ENCODE measurements at places on chromosomes 7 and 10.

GRCh38 chr7:90169891-90170290 is 15.6 kb downstream of the STEAP1 start:
- no peak for DNase-seq

- no peak for DNase-seq
These were observed 45.3 kb upstream of the OSBPL3 start for GRCh38 chr7:25025218-25025671.

DNA sequence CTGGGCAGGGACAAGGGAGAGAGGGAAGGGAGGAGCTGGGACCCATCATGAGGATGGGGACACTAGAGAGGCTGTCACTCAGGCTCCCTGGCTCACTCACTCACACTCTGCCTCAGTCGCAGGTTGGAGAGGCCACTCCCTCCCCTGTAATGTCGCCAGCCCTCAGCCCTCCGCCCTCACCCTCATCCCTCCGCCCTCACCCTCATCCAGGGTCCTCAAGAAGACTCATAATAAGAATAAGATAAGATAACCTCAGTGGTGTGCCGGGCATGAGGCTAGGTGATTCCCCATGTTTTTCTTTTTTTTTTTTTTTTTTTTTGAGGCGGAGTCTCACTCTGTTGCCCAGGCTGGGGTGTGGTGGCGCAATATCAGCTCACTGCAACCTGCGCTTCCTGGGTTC is 92.2 kb downstream of the GTF2IRD1 start:
- DNase-seq, result no peak

DNA sequence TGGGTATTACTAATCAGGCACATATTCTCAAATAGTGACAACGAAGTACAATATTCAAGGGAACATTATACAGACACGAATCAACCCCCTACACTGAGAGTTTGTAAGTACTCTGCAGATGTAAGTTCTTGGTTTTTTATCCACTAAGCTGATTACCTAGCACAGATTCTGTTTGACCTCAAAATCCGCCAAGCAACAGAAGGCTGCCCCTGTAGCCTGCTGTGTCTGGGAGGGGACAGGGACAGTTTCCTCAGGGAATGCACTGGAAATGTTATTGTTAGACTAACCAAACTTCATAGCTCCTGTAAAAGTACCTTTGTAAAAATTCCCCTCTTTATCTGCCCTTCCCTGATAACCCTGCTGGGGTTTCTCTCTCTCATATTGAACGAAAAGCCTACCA is 45.2 kb upstream of the ZRANB1 start:
- no peak for DNase-seq

DNA sequence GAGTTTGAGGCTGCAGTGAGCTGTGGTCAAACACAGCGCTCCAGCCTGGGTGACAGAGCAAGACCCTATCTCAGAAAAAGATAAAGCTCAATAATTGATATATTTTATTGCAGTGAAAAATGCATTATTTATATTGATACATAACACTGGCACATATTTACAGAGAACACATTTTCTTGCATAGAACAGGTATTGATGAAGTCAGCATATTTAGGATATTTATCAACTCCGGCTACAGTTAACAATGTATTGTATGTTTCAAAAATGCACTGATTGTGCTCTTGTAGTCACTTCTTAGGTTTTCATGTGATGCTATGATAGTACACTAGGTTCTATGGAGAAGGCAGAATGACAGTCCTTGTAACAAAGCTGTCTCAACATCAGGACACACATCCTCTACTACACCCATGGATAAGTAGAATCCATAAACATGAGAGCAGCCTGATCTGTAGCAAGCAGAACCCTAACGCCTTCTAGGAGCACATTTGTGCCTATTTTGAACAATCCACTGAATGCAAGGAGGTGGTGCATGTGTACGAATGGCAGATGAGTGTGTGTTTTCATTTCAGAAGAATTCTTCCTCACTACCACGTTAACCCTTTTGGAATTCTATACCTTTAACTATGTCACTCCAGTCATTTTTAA is 586.1 kb upstream of the CELF2 start:
- no peak for DNase-seq

GRCh38 chr7:150974468-150975391 is 3.4 kb downstream of the KCNH2 start:
- DNase-seq, result no peak

GRCh38 chr10:126256864-126257263 is 131.4 kb downstream of the ADAM12 start:
- DNase-seq, result no peak

- DNase-seq, result no peak
These were observed 23.8 kb upstream of the IFIT2 start for GRCh38 chr10:89278034-89278535.

- DNase-seq, result no peak
These were observed 430.7 kb downstream of the PARD3 start for GRCh38 chr10:34384372-34384771.

DNA sequence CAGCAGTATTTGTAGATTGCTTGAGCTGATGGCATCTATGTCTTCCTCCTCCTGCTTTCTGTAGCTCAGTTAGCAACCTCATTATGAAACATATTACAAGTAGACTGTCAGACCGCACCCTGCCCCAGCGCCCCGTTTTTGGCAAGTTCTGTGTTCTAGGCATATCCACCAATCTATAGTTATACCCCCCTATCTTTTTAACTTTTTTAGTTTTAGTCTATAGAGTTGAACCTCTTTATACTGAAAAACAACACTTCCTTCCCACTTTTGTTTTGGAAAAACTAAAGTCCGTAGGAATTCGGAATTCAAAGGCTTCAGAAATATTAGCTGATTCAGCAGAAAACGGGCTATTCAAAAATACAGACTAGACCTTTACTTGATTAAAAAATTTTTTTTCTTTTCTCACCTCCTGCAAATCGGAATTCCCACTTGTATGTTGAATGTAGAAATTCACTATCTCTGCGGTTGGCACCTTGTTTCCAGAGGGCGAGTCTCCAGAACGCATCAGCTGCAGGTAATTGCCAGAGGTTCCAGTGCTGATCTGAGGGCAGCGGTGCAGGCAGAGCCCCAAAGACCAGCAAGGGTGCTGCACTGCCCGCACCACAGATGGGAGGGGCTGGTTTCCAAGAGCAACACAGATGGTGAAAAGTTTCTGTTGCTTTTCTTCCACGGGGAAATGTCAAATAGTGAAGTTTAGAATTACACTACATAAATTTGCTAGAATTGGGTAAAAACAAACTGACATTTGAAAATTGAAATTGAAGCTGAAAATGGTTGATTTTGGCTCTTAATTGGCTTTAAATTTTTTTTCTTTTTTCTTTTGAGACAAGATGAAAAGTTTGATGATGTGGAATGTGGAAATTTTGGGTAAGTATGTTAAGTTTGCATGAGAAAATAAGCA is 2.2 kb upstream of the FZD8 start:
- no peak for DNase-seq

Measured in NCI-H510A (cell line).